Stimulated activated CD8-positive, alpha-beta memory T cell treated with anti-CD3 and anti-CD28 coated beads, Interleukin-7, amount 100 ng/mL, for 4 hours (primary cell): ENCODE measurements at places on chromosomes 2 and 18.

DNA sequence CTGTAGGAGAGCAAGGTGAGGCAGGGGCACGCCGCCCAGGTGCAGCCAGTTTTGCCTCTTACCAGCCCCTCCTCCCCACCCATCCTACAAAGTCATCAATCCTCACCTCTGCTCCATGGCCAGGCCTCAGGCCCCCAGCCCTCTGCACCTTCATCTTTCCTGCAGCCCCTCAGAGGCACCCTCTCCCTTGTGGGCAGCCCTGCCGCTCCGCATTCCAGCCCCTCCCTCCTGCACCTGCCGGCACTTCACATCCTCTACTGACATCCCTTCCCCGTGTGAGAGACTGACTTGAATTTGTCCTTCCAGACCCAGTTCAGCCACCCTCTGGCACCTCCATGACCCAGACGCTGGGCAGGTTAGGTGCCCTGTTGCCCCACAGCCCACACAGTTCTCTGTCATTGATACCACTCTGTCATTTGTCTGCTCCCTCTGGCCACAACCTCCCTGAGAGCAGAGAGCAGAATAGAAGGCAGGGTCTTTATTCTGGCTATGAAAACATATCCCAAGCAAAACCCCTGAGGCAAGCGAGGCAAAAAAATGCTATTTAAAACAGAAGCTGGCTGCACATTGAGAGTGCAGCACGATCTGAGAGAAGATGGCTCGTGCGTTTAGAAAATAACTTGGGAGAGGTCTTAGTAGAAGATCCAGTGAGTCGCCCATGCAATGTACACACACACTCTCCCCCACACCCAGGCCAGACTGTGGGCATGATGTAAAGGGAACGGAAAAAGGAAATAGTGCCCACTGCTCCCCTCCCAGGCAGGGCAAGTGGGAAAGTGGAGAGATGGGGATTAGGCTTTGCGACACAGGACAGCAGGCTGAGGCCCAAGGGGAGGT lies 25.9 kb downstream of the SDC1 start:
- DNase-seq, result no peak

DNA sequence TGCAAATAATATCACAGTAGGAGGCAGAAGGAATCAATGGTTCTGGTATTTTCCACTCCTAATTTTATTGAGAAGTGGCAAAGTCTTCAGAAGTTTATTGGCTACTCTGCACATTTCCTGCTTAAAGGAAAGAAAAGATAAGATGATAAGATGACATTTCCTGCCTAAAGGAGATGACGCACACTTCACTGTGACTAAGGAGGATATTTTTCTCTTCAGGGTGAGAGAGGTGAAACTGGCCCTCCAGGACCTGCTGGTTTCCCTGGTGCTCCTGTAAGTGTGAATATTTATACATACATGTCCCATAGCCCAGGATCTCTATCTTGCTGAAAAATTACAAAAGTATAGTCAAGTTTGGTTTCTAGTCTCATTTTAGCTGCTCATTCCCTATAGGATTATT lies 27.9 kb downstream of the COL3A1 start:
- no peak for DNase-seq

DNA sequence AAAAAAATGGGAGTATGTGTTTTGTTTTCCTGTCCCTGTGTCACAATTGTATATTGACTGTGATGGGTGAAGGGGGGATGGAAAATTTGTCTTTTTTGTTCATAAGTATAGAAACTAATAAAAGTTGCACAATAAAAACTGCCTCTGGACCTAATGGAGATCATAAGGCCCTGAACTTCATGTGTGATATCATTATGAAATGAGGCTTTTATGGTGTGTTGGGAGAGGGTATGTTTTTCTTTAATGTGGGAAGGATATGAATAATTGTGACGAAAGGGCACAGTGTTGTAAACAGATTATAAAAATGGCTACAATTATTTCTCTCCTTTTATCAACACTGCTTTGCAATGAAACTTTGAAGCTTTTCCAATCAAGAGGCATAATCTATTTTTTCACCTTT lies 1889.3 kb upstream of the CELF4 start:
- DNase-seq, result no peak

GRCh38 chr2:207514451-207514850 lies 15.3 kb upstream of the CREB1 start:
- DNase-seq, result no peak

- no peak for DNase-seq
Measured at GRCh38 chr2:201235860-201236811, 24.2 kb upstream of the CASP8 start.
